ENCODE measurements at places on chromosomes 5 and 9. TPM values are rescaled to one million over a fixed set of nuclear protein-coding genes. Genes with fewer than 3 reads are reported as not detected.
A peak's percentile ranks its signal among the peaks of the same experiment; 100 is the strongest.

DNA sequence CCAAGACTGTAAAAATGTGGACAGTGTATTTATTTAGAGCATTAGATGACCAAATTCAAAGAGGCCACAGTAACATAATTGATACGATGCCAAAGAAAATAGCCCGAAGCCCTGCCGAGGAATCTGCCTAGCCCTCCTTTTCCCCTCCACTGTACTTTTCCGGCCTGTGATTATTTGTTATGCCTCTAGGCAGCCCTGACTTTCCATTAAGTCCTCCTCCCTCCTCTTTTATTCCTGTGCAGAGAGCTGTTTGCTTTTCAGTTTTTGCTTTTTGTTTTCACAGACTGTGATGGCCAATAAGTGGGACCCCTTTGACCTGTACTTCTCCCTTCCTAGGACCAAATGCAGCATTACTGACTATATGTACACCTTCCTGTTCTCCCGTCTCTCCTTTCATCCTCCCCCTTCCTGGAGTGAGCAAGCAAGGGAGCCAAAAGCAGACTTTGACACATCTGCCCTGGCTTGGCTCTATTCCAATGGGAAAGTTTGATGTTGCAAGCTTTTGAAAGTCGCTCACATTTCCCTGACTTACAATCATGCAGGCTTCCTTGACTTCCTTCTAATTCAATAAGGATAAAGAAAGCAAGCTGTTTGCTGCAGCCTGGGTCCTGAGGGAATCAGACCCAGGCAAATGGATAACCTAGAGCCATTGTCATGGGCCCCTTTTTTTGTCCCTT is 76.1 kb downstream of the NREP start:
- DNase-seq, result peak; percentile 78
- H3K4me3 ChIP-seq, result no peak overlapping the region
- H3K27me3 ChIP-seq, result no peaks in the 10 kb centered on the region
- no peaks in the 10 kb centered on the region for H3K36me3 ChIP-seq
- peak overlapping the region; percentile 69 for H3K27ac ChIP-seq

DNA sequence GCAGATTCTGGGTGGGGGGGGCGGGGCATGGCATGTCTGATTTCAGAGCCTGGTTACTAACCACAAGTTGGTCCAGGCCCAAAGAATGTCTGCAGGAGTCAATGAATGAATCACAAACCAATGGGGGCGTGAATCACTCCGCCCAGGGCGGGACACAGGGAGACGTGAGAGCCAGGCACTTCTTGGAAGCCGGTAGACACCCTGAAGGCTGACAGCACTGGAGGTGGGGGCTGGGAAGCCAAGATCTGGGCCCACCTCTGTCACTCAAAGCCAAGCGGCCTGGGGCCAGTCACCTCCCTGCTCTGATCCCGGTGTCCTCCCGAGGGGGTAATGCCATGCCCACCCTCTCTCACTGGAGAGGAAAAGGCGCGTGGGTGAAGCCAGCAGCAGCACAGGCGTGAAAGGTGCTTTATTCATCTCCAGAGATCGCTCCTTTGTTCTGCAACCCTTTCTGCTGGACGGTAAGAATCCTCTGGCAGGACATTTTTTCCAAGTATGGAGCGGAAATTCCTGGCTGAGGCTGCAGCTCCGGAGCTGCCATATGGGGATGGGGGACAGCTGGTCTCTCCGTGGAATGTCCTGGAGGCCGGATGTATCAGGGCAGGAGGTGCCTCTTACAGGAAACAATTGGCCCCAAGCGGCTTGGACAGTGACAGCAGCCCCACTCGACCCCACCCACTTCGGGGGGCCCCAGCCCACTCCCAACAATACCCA is 85.0 kb downstream of the STK10 start:
- H3K27ac ChIP-seq, result no peak overlapping the region
- H3K27me3 ChIP-seq, result no peaks in the 10 kb centered on the region
- DNase-seq, result peak; percentile 74

DNA sequence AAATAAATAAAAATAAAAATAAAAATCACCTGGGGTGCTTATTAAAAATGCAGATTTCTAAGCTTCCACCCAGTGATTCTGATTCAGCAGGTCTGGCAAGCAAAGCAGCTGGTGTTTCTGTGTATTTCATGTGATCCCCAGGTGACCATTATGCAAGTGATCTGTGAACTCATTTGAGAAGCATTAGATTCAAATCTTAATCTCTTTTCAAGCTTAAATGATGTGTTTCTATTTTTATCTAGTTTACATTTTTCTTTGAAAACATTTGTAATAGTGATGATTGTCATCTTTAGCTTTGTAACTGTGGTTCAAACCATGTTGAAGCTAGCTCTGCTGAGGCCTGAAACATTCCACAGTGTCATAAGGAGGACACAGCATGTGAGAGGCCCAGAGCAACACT is 804.8 kb upstream of the ZNF608 start:
- H3K27me3 ChIP-seq, result no peaks in the 10 kb centered on the region
- no peaks in the 10 kb centered on the region for H3K4me1 ChIP-seq
- no peak overlapping the region for H3K4me3 ChIP-seq
- no peak overlapping the region for H3K27ac ChIP-seq
- H3K36me3 ChIP-seq, result no peaks in the 10 kb centered on the region
- no peak for DNase-seq

Gene TSLP
- total RNA-seq, result 1.7 TPM

- no peaks in the 10 kb centered on the region for H3K4me1 ChIP-seq
- peak; percentile 28 for DNase-seq
- no peak overlapping the region for H3K4me3 ChIP-seq
- no peak overlapping the region for H3K27ac ChIP-seq
- no peaks in the 10 kb centered on the region for H3K27me3 ChIP-seq
Measured at GRCh38 chr9:35649431-35650340, 1.0 kb downstream of the SIT1 start.

Gene GPR151
- not detected for total RNA-seq

GRCh38 chr5:172795318-172795977 is 24.5 kb upstream of the DUSP1 start:
- H3K36me3 ChIP-seq, result no peaks in the 10 kb centered on the region
- no peaks in the 10 kb centered on the region for H3K27me3 ChIP-seq
- no peak overlapping the region for H3K4me3 ChIP-seq
- peak overlapping the region; percentile 97 for H3K27ac ChIP-seq
- DNase-seq, result peak; percentile 100
- H3K4me1 ChIP-seq, result peaks cover 10% of the 10 kb centered on the region

GRCh38 chr5:168404365-168404764 is 81.9 kb upstream of the RARS1 start:
- H3K36me3 ChIP-seq, result no peaks in the 10 kb centered on the region
- H3K4me3 ChIP-seq, result no peak overlapping the region
- H3K27me3 ChIP-seq, result no peaks in the 10 kb centered on the region
- H3K27ac ChIP-seq, result no peak overlapping the region

Gene IFNA21
- total RNA-seq, result not detected

Gene SLIT3
- total RNA-seq, result 9.4 TPM

DNA sequence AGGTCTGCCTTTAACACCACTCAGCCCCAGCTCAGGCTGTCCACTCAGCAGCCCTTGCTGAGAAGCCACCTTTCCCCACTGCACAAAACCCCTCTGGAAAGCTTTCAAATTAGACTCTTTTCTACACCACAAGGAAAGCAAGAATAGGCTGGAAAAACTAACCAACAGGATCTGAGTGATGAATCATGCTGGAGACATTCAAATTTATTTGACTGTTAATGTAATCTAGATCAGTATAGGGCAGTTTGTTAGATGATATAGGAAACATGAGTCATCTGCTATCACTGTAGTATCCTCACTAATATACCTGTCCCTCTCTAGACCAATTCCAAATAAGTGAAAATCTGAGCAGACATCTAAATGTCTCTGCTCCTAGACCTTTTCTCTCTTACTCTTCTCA is 127.8 kb upstream of the PAM start:
- no peak overlapping the region for H3K4me3 ChIP-seq
- no peaks in the 10 kb centered on the region for H3K36me3 ChIP-seq
- H3K4me1 ChIP-seq, result no peaks in the 10 kb centered on the region
- no peaks in the 10 kb centered on the region for H3K27me3 ChIP-seq
- no peak for DNase-seq

- H3K4me3 ChIP-seq, result no peak overlapping the region
- H3K4me1 ChIP-seq, result no peaks in the 10 kb centered on the region
- no peaks in the 10 kb centered on the region for H3K36me3 ChIP-seq
Measured at GRCh38 chr9:126318858-126319257, 7.8 kb upstream of the MVB12B start.

Gene DOCK8
- 6.7 TPM for total RNA-seq

GRCh38 chr5:90308787-90309585 is 100.6 kb downstream of the CETN3 start:
- H3K4me1 ChIP-seq, result no peaks in the 10 kb centered on the region
- H3K36me3 ChIP-seq, result no peaks in the 10 kb centered on the region
- no peak for DNase-seq
- no peak overlapping the region for H3K4me3 ChIP-seq
- H3K27ac ChIP-seq, result no peak overlapping the region
